ENCODE measurements at places on chromosomes 2 and 18.

DNA sequence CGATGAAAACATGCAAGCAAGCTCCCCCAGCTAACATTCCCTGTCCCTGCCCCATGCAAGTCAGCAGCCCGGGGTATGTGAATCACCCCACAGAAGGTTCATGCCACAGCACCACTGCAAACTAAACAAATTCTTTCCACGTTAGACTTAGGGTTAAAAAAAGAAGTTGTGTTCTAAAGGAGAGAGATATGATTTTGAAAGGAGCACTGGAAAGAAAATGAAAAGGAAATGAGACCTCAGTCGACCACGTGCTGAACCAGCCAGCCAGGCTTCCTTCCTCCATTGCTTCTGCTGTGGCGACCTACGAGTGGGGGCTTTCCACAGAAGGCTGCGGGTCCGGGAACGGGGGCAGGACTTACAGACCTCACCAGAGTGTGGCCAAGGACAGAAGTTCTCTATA is 52.0 kb downstream of the ARL4C start:
- DNase-seq: peak; percentile 48

DNA sequence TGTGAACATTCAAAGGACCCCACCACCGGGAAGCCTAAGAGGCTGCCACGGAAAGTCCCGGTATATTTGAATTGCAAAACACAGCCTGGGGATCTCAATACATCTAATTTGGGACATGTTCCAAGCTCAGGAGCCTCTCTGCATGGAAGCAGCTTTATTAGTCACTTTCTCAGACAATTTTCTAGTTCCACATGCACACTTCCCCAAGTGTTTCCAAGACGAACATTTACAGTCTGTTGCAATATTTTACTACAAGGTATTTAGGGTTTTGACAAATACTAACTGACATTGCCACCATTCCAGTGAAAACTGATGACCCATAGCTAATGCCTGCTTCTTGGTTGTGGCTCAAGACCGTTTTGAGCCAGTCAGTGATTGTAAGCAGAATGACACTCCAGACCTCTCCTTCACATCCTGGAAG is 145.3 kb downstream of the NCKAP5 start:
- DNase-seq: no peak

- no peak for DNase-seq
Measured at GRCh38 chr2:15941481-15941850, 1.1 kb downstream of the MYCN start.

- DNase-seq: no peak
Measured at GRCh38 chr2:235504441-235505180, 10.8 kb downstream of the AGAP1 start.

DNA sequence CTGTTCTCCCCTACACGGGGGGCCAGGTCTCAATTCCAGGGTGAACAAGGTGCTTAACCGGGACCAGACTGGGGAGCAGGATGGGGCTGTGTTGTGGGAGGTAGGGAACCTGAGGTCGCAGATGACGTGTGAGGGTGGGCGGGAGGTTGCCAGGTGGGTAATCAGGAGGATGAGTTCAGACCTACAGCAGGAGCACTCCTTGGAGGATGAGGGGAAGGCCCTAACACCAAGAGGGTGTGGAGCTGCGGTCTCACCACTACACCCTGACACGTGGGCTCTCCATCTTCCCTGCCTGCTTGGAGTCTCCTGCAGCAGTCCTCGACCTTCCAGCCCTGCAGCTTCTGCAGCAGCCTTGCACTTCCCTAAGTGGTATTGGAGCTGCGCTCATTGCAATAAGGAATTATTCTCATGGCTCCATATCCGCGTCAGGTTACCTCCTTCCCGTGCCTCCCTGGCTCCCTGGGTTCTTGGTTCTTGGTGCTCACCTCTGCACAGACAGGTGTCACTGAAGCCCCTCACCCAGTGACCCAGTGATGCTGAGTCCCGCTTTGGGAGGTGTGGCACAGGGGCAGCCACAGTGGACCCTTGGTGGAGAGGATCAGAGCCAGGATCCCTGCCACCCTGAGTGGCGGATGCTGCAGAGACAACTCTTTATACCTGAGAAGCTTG is 15.5 kb downstream of the SH3BP4 start:
- no peak for DNase-seq

DNA sequence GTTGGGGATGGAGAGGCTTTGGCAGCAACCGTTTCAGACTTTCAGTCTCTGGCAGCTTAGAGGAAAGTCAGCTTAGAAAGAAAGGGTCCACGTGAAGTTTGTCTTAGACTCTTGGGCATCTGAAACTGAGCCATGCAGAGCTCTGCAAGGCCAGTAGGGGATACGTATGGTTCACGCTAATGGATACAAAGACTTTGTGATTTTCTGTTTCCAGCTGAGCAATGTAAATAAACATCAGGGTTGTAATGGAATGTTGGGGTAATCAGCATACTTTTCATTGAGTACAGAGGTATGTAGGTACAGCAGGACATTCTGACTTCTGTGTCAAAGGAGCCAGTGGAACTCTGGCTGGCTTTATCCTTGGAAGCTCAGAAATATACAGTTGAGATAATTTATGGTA is 31.0 kb downstream of the RALB start:
- no peak for DNase-seq

GRCh38 chr2:231470246-231470900 is 6.1 kb upstream of the NCL start:
- DNase-seq: no peak

GRCh38 chr2:222518570-222519381 is 94.4 kb downstream of the SGPP2 start:
- no peak for DNase-seq

DNA sequence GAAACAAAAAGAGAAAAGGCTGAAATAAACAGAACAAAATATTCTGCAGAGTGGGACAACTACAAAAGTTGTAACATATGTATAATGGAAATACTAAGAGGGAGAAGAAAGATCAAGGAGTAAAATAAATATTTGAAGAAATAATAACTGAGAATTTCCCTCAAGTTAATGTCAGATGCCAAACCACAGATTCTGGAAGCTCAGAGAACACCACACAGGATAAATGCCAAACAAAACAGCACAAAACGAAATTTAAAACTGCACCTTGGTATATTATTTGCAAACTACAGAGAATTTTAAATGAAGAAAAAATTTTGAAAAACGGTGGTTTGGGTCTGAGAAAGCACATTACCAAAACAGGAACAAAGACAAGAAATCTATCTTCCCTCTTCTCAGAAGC is 1588.9 kb upstream of the TMEFF2 start:
- no peak for DNase-seq

DNA sequence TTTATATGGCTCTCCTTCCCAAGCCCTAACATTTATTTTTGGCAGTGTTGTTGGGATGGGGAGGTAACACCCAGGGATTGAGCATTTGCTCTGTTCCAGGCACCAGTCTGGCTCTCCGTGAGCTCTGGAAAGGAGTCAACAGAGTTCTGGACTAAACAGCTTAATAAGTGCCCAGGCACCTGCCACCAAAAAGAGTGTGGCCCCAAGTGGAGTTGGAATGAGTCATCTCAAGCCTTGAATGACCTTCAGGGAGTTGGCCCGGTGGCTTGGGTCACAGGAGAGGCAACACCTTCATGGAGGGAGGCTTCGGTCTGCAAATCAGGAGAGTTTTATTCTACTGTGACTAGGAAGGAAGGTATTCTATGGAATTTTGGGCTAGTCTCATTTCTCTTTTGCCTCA is 203.2 kb downstream of the DLGAP1 start:
- DNase-seq: no peak

DNA sequence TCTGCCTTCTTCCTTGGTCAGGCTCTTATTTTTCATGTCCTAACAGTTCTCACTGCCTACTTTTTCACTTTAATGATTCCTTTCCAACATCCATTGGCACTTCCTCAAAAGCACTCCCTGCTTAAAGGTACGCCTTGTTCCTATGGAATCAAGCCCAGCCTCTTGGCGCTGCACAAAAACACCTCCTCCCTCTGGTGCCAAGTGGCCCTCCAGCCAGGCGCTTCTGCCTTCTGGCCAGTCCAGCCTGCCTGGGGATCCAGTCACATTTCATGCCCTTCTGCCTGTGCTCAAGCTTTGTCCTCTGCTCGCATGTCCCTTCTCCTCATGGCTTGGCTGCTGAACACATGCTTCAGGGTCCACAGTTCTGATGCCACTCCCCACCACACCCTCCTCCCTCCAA is 6.3 kb downstream of the TPRKB start:
- no peak for DNase-seq

DNA sequence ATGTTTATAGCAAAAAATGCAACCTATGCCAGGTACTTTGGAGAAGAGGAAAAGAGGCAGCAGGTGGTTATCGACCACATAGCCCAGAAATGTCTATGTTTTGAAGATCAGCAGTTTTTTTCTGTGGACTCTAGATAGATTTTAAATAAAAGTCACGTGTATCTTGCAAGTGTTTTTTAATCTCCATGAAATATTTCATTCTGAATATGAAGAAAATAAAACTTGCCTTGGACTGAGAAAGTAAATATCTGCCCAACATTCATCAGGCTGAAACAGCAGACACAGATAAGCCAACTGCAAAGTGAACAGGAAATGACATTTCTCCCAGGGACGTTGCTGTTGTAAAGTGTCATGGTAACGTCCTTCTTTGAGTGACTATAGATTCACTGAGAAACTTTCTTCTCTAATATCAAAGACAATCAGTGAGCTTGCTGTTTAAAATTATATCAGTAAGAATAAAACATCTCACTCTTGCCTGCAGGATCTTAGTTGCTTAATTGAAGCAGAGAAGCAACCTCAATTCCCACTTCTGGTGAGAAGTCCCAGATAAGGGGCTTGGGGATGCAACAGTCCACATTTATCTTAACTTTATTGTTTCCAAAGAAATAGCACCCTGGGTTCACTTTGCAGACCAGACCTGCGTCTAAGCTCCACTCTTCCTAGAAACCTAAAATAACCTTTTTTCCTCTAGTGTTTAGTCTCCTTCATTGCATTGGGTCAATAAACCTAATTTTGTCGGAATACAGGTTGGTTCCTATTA is 6.3 kb downstream of the MYOM1 start:
- DNase-seq: no peak

DNA sequence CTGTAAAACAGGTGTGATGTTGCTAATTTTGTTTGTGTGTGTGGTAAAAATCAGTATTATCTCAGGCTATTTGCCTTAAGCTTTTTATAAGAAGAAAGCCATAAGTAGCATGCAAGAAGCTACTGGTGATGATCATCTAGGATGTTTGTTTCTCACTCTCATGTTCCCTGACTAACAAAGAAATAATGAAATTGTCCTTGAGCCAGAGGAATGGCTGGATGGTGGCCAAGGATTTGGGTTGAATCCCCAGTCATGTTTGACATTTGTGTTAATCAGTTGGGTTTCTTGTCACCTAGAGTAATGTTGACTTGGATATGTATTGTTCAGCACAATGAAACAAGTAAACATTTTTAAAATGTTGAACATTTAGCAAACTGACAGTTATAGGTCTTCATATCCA is 496.8 kb upstream of the ZEB2 start:
- no peak for DNase-seq

GRCh38 chr2:223782629-223783028 is 54.8 kb downstream of the AP1S3 start:
- no peak for DNase-seq

DNA sequence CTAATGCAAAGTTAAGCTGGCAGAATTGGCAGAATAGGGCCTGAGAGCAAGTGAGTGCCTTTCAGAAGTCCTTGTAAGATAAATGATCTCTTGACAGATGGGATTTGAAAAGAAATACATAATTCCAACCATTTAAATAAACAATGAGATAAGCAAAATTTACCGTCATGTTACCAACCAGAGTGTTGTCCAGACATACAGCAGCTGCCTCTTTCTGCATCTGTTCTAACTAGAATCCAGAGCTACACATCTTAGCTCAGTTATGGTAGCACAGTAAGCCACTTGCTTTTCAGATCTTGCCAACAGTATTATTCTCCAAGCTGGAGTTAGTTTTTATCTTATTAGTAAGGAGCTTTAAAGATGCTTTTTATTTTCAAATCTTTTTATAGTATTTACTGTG is 179.6 kb downstream of the BARD1 start:
- no peak for DNase-seq

DNA sequence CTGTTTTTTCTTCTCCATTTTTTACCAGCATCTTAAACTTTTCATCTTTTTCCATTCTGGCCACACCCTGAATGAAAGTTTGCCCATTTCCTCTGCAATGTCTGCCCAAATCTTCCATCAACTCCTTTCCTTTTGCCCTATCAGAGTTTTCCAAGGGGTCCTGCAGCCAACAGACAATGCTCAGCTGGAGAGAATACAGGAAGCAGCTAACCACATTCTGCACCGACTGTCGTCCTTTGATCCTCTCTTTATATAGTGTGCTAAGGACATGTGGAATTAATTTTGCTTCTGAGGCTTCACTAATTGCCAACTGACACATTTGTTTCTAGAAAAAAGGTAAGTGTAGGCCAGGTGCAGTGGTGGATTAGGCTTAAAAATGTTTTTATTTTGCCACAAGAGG is 50.5 kb upstream of the DLX2 start:
- no peak for DNase-seq

GRCh38 chr2:48543895-48544294 is 13.9 kb downstream of the STON1 start:
- no peak for DNase-seq

DNA sequence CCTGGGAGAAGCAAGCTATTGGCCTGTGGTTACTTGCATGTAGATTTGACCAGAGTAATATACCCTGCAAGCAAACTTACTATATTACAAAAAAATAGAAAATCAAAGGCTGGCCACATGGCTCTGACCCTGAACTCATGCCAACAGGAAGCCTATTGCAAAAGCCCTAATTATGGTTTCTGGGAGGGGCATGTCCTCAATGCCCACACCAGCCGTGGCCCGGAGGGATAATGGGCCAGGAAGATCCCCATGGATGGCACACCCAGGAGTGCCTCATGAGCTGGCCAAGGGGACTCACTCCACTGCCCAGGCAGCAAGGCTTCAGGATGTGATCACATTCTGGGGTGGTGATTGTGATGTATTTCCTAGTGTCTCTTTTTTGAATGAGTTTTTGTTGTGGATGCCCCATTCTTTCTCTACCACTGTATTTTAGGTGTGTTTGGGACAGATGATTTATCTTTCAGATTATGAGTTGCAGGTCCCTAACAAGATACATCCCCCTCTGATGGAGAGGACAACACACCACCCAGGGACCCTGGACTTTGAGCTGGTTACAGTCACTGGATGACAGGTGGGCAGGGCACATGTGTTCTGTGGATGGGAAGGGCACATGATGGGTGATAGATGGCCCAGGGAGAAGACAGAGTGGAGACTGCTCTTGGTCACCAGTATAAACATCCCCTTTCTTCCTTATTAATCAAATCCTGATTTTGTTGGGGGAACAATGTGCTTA is 18.7 kb upstream of the TFCP2L1 start:
- no peak for DNase-seq
